Activated T-cell treated with anti-CD3 and anti-CD28 coated beads for 1 hour (primary cell): ENCODE measurements at places on chromosomes 3 and 15.

DNA sequence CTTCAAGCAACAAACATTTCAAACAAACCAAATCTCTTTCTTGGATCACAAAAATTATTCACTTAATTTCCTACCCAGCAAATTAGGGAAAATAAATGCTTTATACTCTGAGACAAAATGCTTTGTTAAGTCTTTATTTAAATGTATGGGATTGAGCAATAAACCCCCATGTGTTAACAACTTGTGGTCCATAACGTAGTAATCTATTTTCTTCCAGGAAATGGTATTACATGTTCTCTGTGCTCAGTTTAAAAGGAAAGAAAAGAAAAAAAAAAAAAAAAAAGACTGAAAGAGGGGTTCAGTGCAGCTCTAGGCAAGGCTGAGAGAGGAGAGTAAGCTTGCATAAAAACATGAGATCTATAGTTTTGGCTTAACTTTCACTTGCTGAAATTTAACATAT is 102.3 kb downstream of the PIK3CB start:
- DNase-seq = no peak

GRCh38 chr3:71260782-71261181 is 322.7 kb downstream of the FOXP1 start:
- no peak for DNase-seq

DNA sequence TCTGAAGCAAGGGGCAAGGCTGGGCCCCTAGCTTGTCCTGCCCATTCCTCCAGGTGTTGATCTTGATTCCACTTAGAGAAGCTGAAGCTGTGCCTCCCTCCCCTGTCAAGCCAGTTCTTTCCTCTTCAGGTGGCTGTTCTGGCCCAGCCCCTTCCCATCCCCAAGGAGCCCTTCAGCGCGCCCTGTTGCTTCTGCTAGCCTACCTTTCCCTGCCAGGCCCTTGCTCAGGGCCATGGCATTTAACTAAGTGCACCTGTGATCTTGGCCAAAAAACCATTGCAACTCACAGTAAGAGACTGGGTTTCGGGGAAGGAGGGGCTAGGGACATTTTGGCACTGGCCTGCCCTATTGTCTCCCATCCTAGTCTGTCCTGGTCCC is 1.9 kb upstream of the WDR6 start:
- no peak for DNase-seq

GRCh38 chr3:27633224-27633545 is 88.9 kb downstream of the EOMES start:
- no peak for DNase-seq

DNA sequence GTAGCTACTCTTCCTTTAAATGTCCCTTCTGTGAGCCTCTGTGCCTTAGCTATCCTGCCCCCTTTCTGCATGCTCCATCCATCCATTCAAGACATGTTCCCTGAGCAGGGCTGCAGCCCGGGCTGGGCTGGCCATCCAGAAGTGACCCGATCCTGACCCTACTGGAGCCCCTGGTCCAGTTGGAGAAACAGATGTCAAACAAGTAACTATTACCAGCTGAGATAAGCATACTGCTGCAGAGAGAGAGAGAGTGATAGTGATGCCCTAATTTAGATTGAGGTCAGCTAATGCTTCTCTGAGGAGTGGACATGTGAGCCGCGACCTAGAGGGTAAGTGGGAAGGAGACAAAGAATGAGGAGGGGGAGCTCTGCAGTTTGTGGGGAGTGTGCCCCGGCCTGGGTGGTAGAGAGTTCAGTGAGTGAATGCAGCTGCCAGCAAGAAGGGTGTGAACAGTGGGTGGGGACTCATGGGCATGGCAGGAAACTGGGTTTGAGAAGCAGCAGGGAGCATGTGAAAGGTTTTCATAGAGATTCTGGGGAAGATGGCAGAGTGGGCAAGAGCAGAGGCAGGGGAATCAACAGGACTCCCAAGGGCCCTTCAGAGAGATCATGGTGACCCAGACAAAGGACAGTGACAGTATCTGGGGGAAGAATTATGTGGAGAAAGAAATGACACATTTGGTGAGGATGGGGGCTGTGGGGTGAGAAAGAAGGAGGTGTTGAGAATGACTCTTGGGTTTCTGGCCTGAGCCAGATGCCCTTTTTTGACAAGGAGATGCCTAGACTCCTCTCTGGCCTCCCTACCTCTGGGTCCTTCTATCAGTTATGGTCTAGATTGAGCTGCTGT is 44.9 kb downstream of the CHCHD6 start:
- no peak for DNase-seq
